ENCODE measurements at places on chromosomes 13 and 19. TPM values are rescaled to one million over a fixed set of nuclear protein-coding genes. Genes with fewer than 3 reads are reported as not detected.
A peak's percentile ranks its signal among the peaks of the same experiment; 100 is the strongest.

Gene COMP
- total RNA-seq, result 0.76 TPM

Gene FFAR3
- not detected for total RNA-seq

GRCh38 chr19:43782689-43783231 lies 2.0 kb upstream of the KCNN4 start:
- DNase-seq, result no peak

GRCh38 chr13:51844862-51845573 lies at the start of gene TMEM272:
TSS of gene TMEM272 (minus strand) at chr13:51845177. CDS start at chr13:51838530, 6,647 bp downstream.
- DNase-seq, result peak; percentile 71

GRCh38 chr13:104314321-104314720 lies 1248.1 kb upstream of the SLC10A2 start:
- no peak for DNase-seq

Data from uterus (tissue), 4 donors.